ENCODE measurements at places on chromosomes 5 and 9.
A peak's percentile ranks its signal among the peaks of the same experiment; 100 is the strongest.

DNA sequence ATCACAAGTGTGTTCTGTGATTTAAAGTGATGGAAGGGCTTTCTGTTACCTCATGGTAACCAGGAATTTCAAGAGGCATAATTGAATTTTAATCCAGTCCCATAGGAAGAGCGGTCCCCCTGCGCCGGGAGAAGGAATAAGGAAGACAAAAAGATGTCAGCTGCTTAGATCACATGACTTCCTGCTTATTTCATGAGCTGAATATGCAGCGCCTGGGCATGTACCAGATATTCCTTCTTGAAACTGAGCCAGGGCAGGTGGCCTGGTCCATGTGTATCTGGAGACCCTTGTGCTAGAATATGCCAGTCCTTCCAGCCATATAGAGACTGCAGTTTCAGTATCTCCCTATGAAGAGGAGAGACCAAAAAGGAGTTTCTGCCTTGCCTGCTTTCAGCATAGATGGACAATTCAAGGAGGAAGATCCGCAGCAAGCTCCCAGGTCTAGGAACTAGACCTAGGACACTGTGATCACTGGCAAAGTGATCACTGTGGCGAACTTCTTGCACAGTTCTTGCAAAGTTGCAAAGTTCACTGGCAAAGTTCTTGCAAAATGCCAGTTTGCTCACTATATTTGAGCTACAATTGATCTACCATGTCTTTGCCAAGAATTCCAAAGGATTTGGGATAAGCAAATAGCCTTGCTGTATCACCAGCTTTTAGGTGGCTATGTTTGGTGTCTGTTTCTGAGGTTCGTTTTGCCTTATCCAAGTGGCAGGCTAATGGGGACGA, 102.9 kb upstream of the PHYKPL start:
- DNase-seq = no peak

DNA sequence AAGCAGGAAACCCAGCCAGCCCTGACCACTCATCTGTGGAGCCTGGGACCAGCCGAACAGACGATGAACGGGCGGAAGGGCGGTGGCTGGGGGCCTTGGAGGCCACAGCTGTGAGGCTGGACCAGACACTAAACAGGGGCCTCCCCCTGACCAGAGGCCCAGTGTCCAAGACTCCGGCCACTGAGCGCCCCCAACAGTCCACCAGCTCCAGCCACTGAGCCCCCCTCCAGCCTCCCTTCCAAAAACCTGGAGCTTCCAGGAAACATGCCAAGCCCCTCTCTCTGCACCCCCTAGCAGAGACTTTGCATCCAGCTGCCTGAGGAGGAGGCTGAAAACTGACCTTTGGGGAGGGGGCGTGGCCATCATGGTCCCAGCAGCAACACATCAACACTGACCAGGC, 23.2 kb downstream of the CNTFR start:
- DNase-seq = no peak

GRCh38 chr5:41598011-41598410, 87.6 kb upstream of the PLCXD3 start:
- DNase-seq = no peak

DNA sequence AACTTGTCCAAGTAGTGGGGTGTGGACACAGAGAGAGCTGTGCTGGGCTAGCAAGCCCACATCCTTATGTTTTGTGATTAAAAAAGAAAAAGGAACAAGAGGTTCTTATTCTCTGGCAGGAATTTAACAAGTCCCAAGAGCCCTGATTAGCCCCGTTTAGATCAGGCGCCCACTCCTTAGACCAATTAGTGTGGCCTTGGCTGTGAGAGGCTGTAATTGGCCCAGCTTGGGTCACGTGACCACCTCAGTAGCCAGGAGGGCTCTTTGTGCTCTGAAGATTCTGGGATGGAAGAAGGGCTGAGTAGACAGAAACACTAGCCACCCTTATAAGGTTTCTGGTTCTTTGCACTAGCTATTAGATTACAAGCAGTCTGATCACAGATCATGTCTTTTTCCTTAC, 31.1 kb downstream of the GCNT4 start:
- no peak for DNase-seq

- peak; percentile 63 for DNase-seq
Observed at GRCh38 chr5:138449501-138450239, 10.8 kb downstream of the REEP2 start.

DNA sequence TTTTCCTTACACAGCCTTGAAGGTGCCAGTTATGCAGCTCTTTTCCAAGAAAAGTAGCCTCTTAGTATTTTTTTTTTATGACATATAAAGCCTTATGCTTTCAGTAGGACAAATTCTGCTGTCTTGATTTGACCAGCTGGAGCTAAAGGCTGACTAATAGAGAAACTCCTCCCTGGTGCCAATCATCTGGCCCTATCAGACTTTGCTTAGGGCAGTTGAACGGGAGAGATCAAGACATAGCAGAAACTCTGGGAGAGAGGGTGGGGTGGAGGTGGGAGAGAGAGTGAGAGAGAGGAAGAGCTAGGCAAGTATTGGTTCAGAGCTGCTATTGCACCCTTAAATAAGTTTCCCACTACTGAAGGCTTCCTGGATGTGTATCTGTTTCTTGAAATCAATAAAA, 100.2 kb downstream of the SEC61B start:
- DNase-seq = no peak

DNA sequence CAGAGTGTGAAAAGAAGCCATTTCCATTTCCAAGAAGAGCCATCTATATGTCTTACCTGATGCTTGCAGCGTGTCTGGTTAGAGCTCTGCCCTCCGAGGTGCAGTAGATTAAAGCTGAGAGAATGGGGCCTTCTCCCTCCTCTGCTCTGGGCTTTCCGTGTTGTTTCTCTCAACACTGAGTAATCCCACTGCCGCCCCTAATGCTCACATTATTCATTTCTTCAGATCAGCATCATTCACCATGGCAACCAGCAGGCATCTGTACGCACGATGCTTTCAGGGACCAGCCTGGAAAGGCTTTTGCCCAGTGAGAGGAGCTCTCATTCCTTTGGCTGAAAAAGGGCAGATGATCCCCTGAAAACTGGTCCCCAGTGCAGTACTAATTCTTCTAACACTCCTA, 79.6 kb downstream of the CYFIP2 start:
- no peak for DNase-seq

DNA sequence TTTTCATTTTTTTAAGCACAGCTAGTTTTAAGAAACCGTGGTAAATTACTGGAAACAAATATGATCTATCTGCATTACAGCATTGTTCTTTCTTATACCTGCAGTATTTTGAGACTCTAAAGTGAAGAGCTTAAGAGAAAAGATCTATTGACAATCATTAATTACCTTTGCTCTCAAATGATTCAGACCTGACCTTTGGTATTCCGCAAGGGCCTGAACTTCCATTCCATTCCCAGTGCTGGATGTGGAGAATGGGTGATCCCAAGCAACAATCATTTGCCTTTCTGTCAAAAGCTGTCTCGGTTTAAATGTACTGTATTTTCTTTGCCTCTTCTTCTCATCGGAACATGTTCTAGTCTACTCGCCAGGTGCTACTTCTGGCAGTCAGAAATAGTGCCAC, 18.9 kb downstream of the NREP start:
- DNase-seq = no peak

- DNase-seq = no peak
Observed at GRCh38 chr9:100150214-100150613, 51.2 kb downstream of the INVS start.

DNA sequence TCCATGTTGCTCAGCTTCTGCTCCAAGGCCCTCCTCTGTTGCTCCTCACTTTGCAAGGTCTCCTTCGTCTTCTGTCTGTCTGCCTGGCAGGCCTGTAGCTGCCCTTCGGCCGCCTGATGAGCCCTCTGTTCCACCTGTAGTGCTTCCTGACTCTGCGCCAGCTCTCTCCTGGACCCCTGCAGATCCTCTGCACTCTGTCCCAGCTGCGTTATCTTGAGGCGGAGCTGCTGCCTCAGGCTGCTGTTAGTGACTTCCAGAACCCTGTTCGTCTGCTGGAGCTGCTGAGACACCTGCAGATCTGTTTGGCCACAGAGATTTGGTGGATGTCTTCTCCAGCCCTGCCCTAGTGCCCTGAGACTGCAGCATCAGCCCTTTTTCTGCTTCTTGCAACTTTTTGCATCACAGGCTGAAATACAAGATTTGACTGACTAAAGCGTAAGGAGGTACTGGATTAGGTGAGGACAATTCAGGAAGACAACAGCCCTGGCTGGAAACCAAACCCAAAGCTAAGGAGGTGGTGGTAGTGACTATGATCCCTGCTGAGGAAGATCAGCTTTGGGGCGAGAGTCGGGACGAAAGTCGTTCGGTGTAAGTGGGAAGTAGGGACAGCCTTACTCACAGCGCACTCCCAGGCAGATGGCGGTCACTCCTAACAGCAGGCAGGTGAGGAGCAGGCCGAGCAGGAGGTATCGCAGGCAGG, 2.1 kb downstream of the CD72 start:
- DNase-seq = no peak

DNA sequence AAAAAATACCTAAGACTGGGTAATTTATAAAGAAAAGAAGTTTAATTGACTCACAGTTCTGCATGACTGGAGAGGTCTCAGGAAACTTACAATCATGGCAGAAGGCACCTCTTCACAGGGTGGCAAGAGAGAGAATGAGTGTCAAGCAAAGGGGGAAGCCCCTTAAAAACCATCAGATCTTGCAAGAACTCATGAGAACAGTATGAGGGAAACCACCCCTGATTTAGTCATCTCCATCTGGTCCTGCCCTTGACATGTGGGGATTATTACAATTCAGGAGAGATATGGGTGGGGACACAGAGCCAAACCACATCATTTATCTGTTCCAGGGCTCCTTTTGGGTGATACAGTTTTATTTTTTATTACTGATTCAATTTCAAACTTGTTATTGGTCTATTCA, 23.2 kb upstream of the ADAMTS16 start:
- no peak for DNase-seq

GRCh38 chr5:1292139-1292538, 2.7 kb downstream of the TERT start:
- no peak for DNase-seq

- no peak for DNase-seq
Observed at GRCh38 chr5:180133971-180134508, 62.5 kb upstream of the RNF130 start.

- no peak for DNase-seq
Observed at GRCh38 chr9:31492229-31492628, 892.2 kb upstream of the ACO1 start.

DNA sequence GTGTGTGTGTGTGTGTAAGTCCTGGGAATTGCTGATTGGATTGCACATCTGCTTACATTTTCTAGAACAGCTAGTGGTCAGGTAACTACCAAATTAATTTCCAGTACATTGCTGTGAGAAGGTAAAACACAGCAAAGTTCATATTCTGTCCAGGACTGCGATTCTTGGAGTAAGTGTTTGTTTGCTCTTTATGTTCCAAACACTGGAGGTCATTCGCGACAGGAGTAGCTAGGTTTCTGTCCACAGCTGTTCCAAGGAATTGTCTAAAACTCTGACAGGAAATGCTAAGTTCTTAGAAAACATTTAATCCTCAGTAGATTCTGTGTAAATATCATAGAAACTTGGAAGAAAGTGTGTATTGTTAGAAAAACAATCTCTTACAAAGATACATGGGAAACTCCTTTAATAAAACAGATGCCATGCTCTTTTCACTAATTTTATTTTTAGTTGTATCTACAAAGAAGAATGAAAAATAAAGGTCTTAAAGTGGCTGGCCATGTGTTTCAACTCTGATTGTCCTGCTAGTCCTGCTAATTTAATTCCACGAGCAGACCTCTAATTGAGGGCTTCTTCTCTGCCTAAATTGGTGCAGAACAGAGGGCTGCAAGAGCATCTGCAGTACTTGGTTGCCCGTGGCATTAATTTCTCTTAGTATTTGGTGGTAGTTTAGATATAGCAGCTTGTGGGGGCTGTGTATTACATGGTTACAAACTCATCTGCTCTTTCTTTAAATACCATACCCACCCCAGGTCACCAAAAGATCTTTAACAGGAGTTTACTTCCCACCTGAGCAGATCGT, 464.5 kb downstream of the RASEF start:
- DNase-seq = no peak

DNA sequence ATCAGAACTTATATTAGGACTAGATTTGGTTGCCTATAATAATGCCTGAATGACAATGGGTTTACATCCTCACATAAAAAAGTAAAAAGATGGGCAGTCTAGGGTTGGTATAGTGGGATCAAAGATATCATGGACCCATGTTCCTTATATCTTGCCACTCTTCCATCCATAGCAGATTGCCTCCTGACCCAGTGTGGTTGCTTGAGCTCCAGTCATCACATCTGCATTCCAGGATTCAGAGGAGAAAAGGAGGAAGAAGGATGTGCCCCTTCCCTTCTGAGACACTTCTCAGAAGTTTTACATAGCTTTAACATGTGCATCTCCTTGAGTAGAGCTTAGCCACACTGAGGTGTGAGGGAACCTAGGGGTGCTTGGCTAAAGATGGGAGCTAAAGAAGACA, 22.9 kb downstream of the RALGPS1 start:
- DNase-seq = no peak

GRCh38 chr9:27247756-27248155, 49.2 kb downstream of the EQTN start:
- DNase-seq = no peak

- no peak for DNase-seq
Observed at GRCh38 chr9:33153666-33154065, 13.5 kb downstream of the B4GALT1 start.

DNA sequence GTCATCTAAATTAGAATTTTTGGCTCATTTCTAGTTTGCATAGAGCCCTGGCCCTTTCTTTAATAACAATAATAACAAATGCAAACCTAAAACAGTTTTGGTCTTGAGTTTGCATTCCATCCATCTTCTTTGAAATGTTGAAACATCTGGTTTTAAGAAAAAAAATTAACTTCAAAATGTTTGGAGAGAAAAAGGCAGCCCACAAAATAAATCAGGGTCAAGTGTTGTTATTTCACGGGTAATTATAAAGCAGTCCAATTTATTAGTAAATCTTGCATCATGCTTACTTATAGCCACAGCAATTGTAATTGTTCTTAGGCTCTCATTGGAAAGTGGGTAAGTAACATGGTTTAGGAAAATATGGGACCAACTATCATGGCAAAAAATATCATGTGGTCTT, 247.0 kb upstream of the MEF2C start:
- DNase-seq = no peak

- DNase-seq = no peak
Observed at GRCh38 chr5:102627315-102627714, 127.8 kb upstream of the PAM start.

DNA sequence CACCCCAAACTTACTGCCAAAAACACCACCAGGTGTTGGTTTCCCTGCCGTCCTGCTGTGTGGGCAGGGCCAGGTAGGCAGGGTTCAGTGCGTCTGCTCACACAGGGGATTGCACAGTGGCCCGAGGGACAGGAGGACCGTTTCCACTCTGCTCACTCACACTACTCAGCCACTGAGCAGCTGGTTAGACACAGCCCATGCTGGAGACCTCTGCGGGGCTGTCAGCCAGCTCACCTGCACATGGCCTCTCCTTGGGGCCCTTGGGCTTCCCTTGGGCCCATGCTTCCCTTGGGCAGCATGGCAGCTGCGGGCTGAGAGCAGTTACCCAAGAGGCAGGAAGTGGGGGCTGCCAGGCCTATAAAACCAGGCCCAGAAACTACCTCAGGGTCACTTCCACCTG, 79.0 kb downstream of the SYK start:
- DNase-seq = no peak

DNA sequence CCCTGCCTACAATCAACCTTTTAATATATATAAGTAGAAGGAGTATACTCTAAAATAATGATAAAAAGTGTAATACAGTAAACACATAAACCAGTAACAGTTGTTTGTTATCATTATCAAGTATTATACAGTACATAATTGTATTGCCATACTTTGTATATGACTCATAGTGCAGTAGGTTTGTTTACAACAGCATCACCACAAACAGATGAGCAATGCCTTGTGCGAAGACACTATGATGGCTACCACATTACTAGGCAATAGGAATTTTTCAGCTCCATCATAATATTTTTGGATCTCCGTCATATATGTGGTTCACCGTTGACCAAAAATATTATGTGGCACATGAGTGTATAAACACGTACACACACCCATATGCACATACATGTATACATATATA, 69.7 kb upstream of the APC start:
- DNase-seq = no peak
